ENCODE measurements at places on chromosomes 2 and 18.
A peak's percentile ranks its signal among the peaks of the same experiment; 100 is the strongest.

- DNase-seq, result no peak
Observed at GRCh38 chr2:9964334-9964980, 13.0 kb downstream of the GRHL1 start.

DNA sequence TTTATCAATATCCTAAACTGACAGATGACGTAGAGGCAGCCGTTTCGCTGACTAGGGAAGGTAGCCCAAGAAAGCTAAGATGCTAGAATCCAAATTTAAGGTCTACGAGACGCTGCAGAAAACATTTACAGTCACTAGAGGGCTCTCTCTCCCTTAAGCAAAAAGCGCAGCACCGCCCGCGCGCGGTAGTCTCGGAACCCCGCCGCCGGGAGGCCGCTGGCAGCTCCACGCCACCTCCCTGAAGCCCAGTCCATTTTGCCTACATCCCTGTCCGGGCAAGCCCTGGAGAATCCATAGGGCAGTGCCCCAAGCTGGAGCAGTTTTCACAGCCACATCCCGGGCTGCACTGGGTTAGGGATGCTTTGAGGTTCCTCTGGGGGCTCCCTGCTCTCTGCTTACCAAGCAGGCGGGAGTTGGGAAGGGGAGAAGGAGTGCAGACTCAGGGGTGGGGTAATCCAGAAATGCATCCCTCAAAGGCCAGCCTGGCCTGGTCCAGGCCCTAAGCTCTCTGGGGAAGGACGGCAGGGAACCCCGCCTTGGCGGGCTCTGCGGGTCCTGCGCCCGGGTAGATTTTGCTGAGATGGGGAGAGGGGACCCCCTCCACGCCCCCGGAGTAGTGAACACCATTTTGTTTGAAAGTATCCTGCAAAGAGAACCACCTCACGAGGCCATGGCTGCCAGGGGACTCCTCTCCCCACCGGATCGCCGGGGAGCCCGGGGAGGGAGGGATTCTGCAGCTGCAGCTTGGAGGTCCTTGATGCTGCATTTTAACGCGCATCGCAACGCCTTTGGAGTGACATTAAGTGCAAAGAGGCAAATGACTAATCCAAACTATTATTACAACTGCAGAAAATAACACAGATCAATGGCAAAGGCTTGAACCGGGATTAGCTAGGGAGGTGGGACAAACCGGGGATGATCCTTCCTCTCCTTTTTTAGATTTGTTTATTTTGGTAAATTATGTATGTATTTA, 1.3 kb upstream of the DPYSL5 start:
- DNase-seq, result peak; percentile 72

DNA sequence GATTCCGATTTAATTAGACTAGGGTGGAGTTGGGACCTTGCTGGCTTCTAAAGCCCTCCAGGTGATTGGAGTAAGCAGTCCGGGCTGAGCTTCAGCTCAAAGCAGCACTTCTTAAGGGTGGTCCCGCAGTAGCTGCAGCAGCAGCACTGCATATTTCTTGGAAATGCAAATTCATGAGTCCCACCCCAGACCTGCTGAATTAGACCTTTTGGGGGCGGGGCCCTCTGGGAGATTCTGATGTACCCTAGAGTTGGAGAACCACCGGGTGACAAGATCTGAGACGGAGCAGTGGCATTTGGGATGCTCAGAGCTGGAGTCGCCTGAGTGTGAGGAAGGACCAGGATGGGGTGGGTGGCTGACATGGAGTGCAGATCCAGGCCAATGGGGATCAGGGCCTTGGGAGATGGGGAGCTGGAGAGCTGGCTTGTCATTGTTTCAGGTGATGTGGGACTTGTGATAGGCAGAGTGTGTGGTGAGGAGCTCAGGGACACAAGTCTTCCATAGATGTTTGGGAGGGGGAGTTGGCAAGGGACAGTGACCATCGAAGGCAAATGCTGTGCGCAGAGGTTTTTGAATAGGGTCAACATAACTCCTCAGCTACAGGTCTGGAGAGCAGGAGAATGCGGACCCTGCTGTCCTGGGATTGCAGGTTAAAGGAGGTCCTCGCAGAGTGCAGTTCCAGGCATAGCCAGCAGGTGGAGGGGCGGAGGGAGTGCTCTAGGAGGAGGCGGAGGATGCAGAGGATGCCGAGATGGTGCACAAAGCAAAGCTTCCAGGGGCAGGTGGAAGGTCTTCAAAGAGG, 130.9 kb upstream of the RAB12 start:
- DNase-seq, result peak; percentile 78

DNA sequence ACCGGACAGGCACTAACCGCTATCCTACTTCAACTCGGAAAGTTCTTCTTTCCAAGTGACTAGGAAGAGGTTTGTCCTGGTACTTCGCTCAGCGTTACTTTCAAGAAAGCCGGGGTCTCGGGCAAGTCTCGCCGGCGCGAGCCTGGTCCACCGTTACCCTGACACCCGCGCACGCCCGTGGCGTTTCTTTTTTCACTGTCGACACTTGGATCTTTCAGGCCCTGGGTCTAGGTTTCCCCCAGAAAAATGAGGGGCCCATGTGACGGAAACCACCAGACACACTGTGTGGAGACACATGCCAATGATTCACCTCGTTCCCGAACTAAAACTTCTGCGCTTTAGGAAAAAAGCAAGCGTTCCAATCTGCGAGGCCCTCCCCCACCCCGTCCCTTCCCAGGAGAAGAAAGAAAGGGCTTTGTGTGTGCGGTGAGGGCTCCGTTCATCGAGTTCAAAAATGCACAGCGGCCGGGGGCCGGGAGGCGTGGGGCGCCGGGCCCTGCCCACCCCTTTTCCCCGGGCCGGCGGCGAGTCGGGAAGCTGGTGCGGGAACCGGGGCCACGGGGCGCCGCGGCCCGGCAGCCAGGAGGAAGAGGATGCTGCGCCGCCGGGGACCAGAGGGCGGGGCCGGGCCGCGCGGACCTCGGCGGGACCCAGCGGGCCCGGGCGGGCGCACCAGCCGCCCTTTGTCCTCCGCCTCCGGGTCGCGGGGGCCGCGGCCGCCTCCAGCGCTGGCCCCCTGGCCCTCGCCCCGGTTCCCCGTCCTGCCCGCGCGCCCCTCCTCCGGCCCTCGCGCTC, 2.6 kb downstream of the ZNF521 start:
- peak; percentile 30 for DNase-seq

DNA sequence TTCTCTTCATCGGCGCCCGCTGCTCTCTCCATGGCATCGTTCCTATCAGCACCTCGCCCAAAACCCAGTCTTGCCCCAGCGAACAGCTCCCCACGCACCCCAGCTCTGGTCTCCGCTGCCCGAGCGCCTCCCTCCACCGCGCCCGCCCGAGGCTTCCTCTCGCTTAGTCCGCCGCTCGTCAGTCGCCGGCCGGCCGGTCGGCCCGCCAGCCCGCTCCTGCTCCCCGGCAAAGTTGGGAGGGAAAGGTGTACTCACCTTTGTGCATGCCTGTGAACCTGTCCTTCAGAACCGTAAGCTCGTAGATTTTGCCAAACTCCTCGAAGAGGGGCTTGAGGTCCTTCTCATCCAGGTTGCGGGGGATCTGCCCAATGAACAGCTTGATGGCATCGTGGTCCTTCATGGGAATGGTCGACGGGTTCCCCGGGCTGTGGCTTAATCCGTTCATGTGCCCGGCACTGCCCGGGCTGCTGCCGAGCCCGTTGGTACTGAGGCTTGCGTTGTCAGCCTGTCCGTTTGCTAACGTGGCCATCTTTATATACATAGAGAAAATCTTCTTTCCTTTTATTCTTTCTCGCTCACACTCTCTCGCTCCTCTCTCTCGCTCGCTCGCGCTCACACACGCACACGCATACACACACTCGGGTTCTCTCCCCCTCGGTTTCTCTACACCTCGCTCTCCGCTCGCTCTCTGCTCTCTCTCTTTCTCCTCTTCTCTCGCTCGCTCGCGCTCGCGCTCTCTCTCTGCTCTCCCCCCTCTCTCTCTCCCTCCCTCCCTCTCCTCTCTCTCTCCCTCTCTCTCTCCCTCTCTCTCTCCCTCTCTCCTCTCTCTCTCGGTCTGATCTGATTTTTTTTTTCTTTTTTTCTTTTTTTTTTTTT, at the start of gene CELF4:
CELF4 (minus strand) TSS at position 698 of the 876 bp plus-strand sequence.
- no peak for DNase-seq

- DNase-seq, result no peak
Observed at GRCh38 chr2:10738192-10738591, 16.8 kb downstream of the ATP6V1C2 start.

DNA sequence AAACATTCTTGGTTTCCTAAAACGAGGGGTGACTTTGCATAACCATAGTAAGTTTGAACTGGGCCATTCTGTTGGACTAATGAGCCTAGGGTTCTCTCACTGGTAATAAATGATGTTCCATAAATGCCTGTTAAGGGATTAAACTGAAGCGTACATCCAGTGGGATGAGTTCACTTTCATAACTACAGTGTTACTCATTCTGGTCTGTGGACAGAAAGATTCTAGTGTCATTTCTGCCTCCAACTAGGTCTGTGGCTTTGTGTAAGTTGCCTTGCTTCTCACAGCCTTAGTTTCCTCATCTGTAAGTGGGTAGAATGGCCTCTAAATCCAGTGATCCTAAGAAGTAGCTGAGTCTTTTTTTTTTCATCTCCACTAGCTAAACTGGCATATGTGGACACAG, 1860.6 kb upstream of the PIK3C3 start:
- no peak for DNase-seq

DNA sequence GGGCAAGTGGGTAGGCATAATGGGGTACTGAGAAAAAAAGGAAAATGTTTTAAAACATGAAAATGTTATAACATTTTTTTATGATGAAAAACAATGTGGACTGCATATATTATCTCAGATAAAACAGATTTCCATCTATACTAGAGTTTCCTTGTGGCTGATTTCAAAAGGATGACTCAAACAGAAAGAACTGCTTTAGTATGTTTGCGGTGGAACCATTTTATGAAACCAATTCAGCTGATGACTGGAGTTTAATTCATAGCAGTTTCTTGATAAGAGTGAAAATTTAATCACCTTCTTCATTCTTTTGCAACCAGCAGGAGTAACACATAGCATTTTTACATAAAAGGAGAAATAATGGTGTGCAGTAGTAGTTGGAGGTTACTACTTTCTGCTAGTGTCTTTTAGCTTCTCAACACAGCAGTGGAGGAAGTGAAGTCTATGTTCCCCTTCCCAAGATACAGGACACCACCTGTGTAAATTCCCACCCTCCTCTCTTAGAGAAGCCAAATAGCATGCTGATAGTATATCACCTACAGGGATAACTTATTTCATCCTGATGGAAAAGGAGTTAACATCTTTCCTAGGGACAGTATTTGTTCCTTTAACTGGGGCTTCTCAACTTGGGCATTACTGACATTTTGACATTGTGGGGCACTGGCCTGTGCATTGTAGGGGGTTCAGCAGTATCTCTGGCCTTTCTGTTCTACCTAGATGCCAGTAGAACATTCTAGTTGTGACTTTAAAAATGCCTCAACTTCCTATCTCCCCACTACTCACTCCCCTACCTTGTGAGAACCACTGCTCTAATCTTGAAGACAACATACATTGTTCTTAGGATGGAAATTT, 29.9 kb downstream of the PELI1 start:
- no peak for DNase-seq

GRCh38 chr2:163527381-163527780, 208.4 kb downstream of the FIGN start:
- DNase-seq, result no peak

DNA sequence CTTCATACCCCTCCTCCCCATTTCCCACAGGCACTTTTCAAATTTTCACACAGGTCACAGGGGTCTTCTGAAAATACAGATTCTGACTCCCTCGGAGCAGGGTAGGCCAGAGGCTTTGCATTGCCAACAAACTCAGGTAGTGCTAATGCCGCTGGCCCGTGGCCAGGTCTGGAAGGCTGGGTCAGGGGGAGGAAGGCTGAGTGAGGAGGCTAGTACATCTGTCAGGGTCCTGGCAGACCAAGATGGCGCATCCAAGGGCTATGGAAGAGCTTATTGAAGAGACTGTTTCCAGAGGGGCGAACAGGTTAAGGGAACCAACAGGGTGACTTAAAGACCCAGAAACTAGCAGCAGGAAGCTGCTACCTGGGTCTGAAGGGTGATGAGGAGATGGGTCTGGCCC, 336.7 kb upstream of the ID2 start:
- DNase-seq, result no peak

- DNase-seq, result no peak
Observed at GRCh38 chr18:43581936-43582519, 304.7 kb upstream of the SYT4 start.

DNA sequence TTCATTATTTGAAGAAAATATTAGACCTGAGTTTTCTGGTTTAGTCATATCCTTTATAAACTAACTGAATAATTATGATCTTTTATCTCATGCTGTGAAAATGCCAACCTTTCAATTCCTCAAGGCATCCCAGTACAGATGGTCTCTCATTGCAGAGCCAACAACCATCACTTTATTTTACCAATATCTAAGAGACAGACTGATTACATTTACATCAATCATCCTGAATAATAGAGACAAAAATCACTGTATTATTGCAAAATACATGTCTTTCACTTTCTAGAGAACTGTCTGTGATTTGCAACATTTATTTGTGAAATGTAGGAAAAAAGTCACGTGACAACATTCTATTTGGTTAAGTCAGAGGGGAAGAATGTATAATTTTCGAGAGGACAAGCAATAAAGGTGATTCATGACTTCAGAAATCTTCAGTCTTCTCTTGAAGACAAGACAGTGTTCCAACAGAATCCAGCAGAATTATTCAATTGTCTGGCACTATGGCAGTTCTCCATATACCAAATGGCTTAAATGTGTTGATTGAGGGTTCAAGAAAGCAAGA, 503.6 kb upstream of the SYT4 start:
- DNase-seq, result no peak

- no peak for DNase-seq
Observed at GRCh38 chr2:239544143-239544917, 143.5 kb upstream of the HDAC4 start.

GRCh38 chr2:71605781-71606241, 152.4 kb downstream of the DYSF start:
- DNase-seq, result peak; percentile 10

DNA sequence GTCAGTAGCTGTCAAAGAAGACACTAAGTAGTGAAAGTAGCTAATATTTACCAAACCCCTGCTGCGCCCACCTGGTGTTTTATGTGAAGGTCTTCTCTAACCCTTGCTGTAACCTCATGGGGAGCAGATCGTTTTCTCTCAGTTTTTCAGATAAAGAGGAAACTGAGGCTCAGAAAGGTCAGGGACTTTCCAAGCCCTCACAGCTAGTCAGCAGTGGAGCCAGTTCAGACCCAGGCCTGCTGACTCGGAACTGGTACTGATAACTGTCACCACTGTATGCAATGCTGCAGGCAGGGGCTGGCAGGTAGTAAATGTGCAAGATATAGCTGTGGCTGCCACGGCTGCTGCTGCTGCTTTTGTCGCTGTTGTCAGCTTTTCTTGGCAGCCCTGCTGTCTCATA, 69.1 kb downstream of the LRRFIP1 start:
- DNase-seq, result no peak

DNA sequence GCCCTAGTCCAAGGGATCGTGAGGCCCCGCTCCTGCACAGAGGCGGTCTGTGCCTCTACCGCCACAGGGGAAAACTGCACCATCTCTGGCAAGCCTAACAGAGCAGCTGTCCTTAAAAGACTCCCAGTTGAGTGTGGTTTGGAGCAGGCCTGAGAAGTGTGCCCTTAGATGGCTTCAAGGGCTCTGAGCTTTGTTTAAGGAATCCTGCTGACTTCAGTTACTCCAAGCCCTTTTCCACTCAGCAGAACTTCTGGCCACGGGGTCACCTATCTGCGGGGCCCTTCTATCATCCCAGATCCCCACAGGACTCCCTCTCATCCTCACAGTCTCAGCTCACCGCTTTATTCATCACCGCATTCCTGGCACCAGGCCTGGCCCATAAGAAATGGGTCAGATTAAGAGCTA, 131.5 kb downstream of the CCDC74A start:
- DNase-seq, result no peak
